ENCODE measurements at places on chromosomes 7 and 10.

DNA sequence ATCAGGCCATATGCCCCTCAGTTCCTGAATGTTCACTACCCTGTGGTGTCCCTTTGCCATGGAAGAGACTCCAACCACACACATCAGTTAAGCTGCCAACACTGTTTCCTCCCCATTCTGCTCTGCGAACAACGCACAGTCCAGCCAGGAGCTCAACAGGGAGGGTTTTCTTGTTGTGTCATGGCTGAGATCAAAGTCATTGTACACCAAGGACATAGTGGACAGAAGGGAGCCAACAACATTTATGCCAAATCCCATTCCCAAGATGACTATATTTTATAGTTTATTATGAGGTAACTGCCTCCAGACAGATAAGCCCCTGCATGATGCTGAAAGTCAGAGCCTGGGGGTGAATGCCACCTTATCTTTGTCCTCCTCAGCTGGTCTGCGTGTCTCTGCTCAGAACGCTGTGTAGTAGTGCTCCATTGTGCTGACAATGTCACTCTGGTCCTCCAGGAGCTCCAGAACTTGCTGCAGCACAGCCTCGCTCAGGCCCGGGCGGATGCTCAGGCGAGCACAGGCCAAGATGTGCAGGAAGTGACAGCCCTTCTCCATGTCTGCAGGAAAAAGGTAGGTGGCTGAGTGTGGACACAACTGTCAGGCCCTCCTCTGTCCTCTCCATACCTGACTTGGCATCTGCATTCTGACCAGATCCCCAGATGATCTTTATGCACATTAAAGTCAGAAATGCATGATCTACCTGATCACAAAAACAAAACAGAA is 27.1 kb upstream of the SH3PXD2A start:
- no peak for DNase-seq

GRCh38 chr7:136912339-136912738 is 43.9 kb downstream of the CHRM2 start:
- DNase-seq, result no peak

- no peak for DNase-seq
Observed at GRCh38 chr10:34294137-34294536, 521.0 kb downstream of the PARD3 start.

DNA sequence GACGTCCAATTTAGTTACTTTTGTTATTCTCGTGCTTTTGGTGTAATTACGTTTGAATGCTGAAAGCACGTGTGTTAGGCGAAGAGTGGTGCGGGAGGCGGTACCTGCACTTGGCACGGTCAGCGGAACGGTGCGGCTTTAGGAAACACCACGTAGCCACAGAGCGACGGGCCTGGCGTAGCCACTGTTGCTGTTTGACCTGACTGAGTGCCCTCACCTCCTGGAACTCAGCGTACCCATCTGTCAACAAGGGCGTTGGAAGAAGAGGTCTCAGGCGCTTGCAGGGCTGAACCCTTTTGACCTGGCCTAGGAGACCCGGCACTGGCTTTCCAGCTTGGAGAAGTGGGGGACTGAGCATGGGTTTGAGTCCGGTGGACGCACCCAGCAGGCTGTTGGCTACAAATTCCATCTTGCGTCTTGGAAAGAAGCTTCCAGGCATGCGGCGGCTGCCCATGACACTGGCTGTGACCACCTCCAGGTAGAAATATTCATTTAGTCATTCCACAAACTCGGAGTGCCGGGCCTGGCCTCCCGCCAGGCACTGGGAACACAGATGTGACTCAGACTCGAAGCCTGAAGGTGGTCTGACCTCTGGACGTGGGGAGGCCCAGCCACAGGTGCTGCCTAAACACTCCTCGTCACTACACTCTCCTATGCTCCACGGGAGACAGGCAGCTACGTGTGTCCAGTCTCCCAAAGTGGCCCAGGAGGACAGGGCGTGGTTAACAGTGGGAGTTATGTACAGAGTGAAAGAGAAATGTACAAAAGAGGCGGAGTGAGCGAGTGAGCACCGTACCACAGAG is 22.2 kb downstream of the FAM20C start:
- DNase-seq, result no peak

- no peak for DNase-seq
Observed at GRCh38 chr10:119531067-119531466, 11.5 kb downstream of the RGS10 start.

- no peak for DNase-seq
Observed at GRCh38 chr10:73872190-73872710, 2.1 kb downstream of the CAMK2G start.

GRCh38 chr10:52752801-52753445 is 19.7 kb downstream of the MBL2 start:
- DNase-seq, result no peak

- DNase-seq, result no peak
Observed at GRCh38 chr7:253581-254336, 36.2 kb upstream of the FOXL3 start.

GRCh38 chr10:11913079-11913641 is 90.0 kb downstream of the PROSER2 start:
- no peak for DNase-seq

- DNase-seq, result no peak
Observed at GRCh38 chr10:34235164-34235832, 579.8 kb downstream of the PARD3 start.

- no peak for DNase-seq
Observed at GRCh38 chr10:89659143-89660131, 14.4 kb upstream of the PANK1 start.

GRCh38 chr7:28258240-28258639 is 77.6 kb upstream of the JAZF1 start:
- no peak for DNase-seq
